Naive B cell (primary cell): ENCODE measurements at places on chromosomes 12 and 14.

GRCh38 chr12:116392061-116392460 is 114.6 kb upstream of the MED13L start:
- no peak for DNase-seq

DNA sequence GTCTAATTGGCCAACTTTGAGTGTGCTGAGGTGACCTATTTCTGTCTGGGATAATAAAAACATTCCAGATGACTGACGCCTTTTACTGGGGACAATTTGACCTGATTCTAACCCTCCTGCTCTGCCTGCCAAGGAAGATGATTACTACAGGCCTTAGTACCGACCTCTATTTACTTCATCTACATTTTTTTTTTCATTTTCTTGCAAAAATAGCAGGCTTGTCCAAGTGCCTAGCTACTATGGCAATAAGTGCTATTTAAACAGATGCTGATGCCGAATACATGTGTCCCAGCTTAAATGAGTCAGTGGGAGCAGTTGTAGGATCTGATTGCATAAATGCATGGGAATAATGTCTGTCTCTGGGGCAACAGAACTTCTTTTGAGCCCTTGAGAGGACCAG is 254.3 kb downstream of the RGS6 start:
- DNase-seq, result no peak

DNA sequence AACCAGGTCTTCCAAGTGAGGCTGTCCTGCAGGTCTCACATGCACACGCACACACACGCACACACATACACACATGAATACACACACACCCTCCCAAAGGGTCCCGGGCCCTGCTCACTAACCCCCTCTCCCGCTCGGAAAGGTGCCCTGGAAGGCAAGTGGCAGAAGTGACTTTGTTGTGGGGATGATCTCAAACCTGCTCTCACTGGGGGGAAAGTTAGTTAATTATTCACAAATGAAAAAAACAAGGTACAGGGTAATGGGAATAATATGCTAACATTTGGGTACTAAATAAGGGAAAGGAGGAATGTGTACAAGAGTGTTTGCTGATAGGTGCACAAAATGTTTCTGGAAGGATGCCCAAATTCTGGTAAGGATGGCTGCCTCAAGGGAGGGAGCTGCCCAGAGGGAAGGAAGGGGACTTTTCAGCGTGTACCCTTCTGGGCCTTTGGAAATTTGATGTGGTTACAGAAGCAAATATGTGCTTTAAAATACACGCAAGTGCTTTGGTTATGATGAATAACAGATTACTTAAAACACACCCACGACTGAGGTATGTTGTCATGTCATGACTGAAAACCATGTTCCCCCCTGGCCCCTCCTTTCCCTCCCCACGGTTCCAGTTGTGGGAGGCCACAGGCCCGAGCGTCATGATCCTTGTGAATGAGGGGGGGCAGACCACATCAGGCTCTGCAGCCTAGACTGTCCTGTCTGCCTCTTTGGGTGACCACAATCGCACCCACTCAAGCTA is 43.3 kb upstream of the PLEKHG6 start:
- DNase-seq, result no peak

DNA sequence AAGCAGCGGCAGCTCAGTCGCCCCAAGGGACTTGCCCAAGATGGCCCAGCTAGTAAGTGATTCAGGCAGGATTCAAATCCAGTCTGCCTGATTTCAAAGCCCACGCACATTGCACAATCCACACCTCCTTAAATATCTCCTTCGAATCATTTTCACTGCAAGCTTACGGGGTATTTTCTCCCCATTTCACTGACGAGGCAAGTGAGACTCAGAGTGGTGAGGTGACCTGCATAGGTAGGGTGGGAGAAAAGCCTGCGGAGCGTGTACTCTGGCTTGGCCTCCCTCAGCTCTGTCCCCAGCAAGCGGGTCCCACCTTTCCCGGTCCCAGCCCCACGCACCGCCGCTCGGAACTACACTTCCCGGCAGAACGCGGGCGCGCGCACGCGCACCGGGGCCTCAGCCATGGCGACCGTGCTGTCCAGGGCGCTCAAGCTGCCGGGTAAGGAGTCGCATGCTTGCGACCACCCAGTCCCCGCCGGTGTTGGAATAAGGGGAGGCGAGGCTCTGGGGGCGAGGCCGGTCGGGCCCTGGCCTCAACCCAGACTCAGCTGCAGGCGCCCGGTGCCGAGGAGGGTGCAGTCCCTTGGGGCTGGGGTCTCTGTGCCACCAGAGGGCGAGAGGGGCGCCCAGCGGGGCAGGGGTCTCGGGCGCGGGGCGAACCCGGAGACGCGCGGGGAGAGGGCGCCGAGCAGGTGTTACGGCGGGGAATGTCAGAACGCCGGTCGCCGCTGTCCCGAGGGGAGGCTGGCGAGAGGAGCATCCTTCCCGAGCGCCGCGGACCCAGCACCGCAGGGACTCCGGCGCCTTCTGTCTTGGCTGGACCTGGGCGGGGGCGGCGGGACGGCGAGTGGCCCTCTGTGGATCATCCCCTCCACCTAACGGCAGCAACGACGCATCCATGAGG is at the start of gene FAM234B:
Gene FAM234B, plus strand, starts transcription at position 380 of the 904 bp plus-strand sequence. Its CDS starts 23 bp downstream, at position 403.
- peak; percentile 59 for DNase-seq

DNA sequence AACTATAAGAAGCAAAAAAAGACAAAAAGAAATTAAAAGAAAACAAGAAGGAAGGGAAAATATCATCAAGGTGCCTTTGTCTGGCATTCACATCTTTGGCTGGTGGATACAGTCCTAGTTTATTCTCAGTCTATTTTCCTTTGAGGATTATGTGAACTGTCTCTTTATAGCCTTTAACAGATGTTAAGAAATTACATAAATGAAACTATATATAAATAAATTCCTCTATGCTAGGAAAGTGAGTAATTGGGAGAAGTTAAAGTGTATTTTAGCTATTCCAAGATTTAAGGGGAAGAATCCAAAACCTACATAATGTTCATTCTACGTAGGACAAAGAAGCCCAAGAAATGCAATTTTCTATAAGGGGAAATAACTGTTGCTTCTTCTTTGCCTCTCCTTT is 316.3 kb downstream of the ADAMTS20 start:
- no peak for DNase-seq
